ENCODE measurements at places on chromosomes 6 and 20. TPM values are rescaled to one million over a fixed set of nuclear protein-coding genes. Genes with fewer than 3 reads are reported as not detected.

Gene NKAIN4
- not detected for polyA plus RNA-seq

Gene RRBP1
- polyA plus RNA-seq: 43.3 TPM

Gene BICRAL
- 6.5 TPM for polyA plus RNA-seq

Gene SEL1L2
- polyA plus RNA-seq: not detected

Gene SNPH
- polyA plus RNA-seq: 1.4 TPM

Gene BMP6
- polyA plus RNA-seq: 0.05 TPM

All from keratinocyte (primary cell).